ENCODE measurements at places on chromosomes 13 and 19.

GRCh38 chr13:25775986-25776385 is 275.8 kb downstream of the SHISA2 start:
- DNase-seq: peak; percentile 39

- no peak for DNase-seq
These were observed 9.5 kb downstream of the B3GLCT start for GRCh38 chr13:31209172-31209840.

GRCh38 chr13:99659226-99659625 is 158.0 kb downstream of the TM9SF2 start:
- no peak for DNase-seq

- peak; percentile 51 for DNase-seq
These were observed 15.9 kb downstream of the ZNF787 start for GRCh38 chr19:56105090-56105701.

DNA sequence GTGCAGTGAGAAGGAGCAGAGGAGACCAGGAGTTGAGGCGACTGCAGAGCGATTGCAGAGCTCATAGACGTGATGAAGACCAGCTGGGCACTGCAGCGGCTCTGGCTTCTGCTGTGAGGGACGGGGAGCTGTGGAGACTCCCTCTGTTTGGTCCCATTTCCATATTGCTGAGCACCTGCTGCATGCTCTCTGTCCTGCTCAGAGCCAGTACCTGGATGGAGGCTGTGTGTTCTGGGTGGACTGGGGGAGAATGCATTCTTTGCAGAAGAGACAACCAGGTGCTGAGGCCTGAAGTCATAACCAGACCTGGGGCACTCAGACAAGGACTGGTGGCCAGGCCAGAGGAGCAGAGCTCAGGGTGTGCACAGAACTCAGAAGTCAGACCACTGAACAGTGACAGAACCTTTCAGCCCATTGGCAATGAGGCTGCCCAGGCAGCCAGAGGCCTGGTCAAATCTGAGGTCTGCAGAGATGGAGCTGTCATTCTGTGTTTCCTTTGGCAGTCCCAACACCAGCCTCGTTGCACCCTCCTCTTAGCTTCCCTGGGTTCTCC is 1.3 kb upstream of the A1BG start:
- no peak for DNase-seq

DNA sequence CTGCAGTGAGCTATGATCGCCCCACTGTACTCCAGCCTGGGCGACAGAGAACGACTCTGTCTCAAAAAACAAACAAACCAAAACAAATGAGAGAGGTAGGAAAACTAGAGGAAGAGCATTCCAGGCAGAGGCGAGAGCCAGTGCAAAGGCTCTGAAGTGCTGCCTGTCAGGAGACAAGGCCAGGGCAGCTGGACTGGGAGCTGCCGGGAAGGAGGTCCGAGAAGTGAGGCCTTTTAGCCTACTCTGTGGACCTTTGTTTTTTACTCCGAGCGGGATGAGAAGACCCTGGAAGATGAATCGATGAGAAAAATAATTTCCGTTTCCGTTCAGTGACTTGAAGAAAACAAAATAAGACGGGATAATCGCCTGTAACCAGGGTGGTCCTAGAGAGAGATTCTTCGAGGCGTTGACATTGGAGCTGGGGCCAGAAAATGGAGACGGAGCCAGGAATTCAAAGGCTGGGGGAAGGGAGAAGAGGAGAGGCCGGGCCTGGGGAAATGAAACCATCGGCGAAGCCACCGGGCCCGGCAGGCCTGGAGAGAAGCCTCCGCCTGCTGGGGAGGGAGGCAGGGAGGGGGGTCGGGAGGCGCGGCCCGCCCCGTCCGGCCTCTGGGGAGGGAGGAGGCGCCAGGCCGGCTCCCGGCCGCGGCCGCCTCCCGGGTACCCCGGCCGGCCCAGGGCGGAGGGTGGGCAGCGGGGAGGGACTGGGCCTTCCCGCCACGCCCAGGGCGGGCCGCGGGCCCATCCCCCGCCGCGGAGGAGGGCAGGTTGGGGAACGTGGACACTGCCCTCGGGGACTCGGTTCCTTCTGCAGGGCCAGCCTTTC is 7.8 kb upstream of the SERTAD1 start:
- peak; percentile 76 for DNase-seq

DNA sequence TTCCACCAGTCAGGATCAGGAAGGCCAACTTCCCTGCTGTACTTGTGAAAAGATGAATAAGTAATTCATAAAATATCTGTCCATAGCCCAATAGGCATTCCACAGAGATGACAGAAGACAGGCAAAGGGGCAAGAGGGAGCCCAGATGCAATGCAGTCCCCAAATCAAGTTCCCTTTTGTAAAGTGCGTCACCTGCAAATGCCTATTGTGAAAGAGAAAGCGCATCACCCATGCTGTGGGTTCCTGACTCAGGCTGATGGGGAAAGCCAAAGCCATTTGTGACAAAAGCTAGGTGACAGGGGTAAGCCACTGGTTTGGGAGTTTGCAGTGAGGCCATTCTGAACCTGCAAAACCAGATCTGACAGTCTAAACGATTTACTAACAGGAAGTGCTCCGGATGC is 157.5 kb upstream of the ZNF536 start:
- DNase-seq: no peak
